ENCODE measurements at places on chromosomes 2 and 18.

- no peak for DNase-seq
These were observed 122.7 kb upstream of the SMAD7 start for GRCh38 chr18:49073437-49073836.

- no peak for DNase-seq
These were observed 127.2 kb downstream of the OSBPL1A start for GRCh38 chr18:24270358-24270936.

GRCh38 chr2:63841254-63842022 is at the start of gene UGP2:
TSS of gene UGP2 (plus strand) at chr2:63841896. CDS start at chr2:63842186, 290 bp downstream.
- DNase-seq, result peak; percentile 70

DNA sequence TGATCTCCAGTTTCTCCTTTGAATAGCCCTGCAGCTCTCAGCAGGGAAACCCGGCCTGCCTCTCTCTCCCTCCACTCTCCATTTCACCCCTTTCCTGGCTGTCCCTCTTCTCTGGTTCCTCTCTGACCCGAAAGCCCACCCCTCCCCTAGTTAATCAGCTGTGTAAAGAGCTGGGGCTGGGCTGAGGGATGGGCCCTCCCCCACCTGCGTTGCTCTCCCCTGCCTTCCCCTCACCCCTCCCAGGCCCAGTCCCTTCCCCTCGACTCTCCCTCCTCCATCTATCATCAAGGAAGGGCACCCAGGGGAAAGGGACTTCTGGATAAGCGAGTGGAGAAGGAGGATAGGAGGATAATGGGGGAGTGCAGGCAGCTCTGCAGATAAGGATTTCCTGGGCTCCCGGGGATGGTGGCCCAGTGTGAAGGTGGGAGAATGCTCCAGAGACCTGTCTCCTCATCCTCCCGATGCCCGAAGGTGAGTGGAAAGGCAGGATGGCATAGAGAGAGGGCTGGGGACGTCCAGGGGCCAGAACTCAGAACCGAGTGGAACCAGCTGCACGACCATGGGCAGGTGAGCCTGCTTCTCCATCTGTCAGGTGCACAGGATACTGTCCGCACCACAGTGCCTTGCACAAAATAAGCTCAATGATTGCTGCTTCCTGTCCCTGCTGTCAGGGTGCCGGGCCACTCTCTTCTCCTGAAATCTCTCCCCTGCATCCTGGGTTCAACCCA is 12.0 kb downstream of the SLC30A3 start:
- DNase-seq, result no peak

- DNase-seq, result no peak
These were observed 116.3 kb downstream of the SEPTIN10 start for GRCh38 chr2:109497463-109497862.

- no peak for DNase-seq
These were observed 101.4 kb upstream of the PELI1 start for GRCh38 chr2:64245631-64246030.

DNA sequence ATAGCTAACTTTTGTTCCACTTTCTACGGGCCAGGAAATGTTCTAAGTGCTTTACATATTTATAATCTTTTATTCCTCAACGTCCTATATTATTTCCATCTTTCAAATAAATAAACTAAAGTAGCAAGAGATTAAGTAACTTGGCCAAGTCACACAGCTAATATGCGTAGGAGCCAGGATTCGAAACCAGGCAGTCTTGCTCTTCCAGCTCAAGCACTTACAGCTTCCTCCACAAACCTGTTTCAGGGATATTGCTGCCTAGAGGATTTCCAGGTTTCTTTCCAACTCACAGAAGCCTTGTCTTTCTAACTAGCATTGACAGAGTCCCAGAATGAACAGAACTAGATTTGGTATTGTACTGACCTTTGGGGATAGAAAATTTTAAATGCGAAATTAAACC is 102.5 kb downstream of the FIGN start:
- DNase-seq, result no peak

DNA sequence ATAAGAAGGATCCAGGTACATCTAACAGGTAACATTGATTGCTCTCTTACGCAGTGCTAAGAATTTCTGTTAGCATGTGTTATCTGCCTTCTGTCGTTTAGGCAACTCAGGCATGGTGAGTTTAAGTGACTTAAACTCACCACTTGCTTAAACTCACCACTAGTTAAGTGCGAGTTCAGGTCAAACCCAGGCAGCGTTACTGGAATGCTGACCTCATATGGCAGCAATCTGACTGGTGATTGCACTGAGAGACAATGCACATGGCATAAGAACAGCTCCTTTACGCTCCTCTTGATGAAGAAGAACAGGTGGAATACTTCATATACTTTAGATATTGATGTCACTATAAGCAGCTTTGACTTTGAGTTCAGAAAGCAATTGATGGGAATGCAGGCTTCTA is 954.1 kb downstream of the SOCS6 start:
- no peak for DNase-seq

DNA sequence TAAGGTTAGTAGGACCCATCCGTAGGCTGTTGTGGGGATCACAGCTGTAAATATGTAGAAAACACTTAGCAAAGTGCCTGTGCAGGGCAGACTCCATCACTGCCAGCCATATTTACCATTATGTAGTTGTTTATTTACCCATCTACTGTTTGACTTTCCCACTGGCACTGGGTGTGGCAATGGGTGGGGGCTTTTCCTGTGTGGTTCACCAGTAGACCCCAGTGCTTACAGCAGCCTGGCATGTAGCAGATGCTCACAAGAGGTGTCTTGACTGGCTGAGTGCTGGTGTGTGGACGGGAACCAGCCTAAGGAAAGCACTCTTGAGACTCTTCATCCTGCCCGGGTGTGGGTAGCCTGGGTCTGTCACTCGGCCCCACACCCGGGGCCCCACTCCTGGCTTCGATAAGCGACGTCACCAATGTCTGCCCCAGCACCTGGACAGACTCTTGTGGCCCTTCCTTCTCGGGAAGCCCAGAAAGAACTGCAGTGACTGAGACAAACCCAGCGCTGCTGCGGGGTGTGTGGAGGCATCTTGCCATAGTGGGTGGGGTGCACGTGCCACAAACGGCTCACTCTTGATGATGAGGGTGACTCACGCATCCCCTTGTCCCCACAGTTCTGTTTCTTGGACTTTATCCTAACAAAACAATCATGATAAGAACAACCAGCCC is 78.3 kb downstream of the HDAC4 start:
- DNase-seq, result no peak

DNA sequence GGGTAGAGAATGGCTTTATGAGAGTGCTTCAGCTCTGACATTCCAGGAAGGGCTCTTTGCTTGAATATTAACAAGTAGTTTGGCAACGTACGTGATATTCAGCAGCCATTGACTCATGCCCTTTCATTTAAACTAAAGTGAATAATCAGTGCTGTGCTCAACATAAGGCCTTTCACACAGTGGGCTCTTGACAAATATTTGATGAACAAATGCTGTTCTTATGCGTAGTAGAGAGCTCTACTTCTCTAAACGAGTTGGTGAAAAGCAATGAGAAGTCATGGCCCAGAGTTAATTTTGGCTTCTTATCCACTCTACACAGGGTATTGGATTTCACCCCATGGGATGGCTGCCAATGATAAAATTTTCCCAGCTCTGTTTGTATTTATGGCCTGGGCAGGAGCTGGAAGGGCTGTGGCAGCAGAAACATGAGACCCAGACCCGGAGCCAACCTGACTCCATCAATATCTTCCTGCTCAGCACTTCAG is 338.9 kb downstream of the CCDC85A start:
- DNase-seq, result no peak

DNA sequence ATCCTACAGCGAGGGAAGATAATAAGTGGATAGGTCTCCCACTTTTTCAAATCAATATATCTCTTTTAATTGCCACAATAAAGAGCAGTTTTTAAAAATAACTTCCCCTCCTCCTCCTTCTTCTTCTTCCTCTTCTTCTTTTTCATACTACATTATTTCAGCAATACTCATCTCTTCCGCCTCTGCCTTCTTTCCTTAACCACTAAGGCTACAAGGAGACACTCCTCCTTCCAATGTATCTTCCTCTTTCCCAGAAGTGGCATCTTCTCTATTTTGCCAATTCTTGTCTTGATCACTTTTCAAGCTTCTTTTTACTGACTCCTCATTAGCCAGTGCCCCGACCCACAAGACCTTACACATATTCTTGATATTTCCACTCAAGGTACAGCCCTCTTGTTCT is 546.6 kb upstream of the CHAC2 start:
- no peak for DNase-seq

GRCh38 chr18:9260388-9261380 is 73.9 kb upstream of the TWSG1 start:
- no peak for DNase-seq

- DNase-seq, result no peak
These were observed 33.0 kb upstream of the GATA6 start for GRCh38 chr18:22136395-22136794.

DNA sequence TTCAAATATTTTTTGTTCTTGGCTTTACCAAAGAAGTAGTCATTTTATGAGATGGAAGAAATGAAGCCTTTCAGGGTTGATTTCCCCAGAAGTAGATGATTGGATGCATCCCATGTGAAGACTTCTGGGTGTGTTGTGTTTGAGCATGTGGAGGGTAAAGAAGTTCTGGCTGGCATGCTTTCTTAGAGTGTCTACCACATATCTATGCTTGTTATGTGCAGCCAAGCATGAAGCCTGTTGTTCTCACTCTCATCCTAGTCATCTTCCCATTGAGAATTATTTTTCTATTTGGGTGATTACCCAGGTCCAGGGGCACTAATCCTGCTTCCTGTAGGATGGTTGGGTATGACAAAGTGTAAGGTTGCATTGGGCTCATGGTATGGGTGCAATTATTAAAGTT is 472.9 kb downstream of the PTPRM start:
- DNase-seq, result no peak

GRCh38 chr18:49360582-49360981 is 99.9 kb downstream of the DYM start:
- no peak for DNase-seq

GRCh38 chr2:47033102-47033880 is 117.7 kb upstream of the MCFD2 start:
- no peak for DNase-seq

GRCh38 chr2:127753374-127753773 is 52.1 kb downstream of the SFT2D3 start:
- no peak for DNase-seq

GRCh38 chr2:120823551-120823950 is 87.9 kb downstream of the GLI2 start:
- DNase-seq, result no peak

- DNase-seq, result no peak
These were observed 407.5 kb downstream of the RNF144A start for GRCh38 chr2:7324706-7325105.

GRCh38 chr2:172775319-172775718 is 39.7 kb downstream of the RAPGEF4 start:
- DNase-seq, result no peak

- no peak for DNase-seq
These were observed 491.9 kb upstream of the FANCL start for GRCh38 chr2:58732999-58733398.

DNA sequence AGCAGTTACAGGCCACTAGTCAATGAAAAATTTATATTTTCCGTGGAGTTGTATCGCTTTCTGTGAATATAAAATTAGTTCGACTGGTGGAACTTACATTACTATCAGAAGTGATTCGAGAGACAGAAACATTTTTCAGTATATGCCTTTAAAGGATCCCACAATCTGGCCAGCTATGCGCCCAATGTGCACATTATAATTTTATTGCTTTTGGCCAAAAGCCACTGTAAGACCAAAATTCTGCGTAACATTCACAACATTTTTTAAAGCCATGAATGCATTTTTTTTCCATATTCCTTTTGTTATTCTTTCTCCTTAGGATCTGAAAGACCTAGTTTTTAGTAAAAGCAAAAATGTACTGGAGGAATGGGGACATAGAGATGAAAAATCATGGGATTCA is 131.0 kb upstream of the CHAC2 start:
- no peak for DNase-seq

DNA sequence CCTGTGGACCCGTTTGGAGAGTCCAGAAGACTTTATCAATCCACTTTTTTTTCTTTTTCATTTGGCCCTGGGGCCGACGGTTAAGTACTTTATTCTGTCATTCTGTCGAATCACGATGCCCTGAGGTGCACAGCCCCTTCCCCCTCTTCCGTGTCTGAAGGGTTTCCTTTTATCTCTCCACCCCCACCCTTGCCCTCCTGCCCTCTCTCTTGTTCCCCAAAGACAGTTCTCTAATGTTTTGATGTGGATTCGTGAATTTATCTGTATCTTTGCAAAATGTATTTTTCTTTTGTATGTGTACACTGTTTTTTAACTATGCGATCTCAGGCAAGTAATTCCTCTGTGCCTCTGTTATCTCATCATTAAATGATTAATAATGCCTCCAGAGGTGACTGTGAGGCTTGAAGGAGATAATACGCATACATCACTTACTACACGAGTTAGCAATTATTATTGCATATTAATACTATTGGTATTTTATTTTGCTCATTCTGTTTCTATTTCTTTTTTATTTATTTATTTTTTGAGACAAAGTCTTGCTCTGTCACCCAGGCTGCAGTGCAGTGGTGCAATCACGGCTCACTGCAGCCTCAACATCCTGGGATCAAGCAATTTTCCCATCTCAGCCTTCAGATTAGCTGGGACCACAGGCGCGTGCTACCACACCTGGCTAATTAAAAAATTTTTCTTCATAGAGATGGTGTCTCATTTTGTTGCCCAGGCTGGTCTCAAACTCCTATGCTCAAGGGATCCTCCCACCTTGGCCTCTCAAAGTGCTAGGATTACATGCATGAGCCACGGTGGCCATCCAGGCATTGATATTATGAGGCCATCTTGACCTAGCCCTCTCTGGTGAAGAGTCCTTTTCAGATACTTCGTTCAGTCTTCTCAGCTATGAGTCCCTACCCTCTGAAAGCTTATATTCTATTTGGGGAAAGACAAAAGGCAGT is 1.4 kb upstream of the CASP8 start:
- DNase-seq, result no peak

GRCh38 chr2:78351208-78351607 is 674.3 kb upstream of the REG3G start:
- DNase-seq, result no peak

- no peak for DNase-seq
These were observed 58.1 kb downstream of the VIT start for GRCh38 chr2:36754578-36754977.

GRCh38 chr2:239015901-239016675 is 168.2 kb downstream of the TWIST2 start:
- no peak for DNase-seq

DNA sequence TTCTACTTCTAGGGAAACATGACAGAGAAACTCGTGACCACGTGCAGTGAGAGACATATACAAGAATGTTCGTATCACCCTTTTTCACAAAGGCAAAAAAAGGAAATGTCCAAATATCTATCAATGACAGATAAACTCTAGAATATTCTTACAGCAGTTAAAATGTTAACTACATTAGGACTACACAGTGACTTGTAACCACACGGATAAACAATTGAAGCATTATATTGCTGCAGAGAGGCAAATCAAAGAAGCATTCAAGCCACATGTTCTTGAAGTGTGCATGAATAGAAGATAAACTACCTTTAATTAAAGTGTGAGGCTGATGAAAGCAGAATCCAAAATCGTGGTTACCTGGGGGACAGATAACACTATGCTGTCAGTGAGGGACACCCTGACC is 935.3 kb upstream of the KLHL29 start:
- DNase-seq, result no peak

DNA sequence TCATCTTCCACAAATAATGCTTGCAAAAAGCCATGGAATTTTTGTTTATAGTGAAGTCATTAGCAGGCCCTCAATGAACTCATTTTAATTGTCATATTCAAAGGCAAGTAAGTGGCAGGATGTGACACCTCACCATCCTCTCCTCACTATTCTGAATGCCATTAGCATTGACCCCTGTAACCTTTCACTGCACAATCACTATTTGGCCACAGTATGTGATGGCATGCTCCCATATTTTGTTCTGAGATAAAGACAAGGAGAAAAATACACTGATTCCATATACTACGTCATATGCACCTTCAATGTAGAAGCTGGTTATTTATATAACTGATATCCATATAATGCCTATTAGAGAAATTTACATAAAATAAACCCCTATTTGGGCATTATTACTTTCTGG is 1443.2 kb downstream of the SUCLG1 start:
- no peak for DNase-seq
